ENCODE measurements at places on chromosomes 1 and 21.

DNA sequence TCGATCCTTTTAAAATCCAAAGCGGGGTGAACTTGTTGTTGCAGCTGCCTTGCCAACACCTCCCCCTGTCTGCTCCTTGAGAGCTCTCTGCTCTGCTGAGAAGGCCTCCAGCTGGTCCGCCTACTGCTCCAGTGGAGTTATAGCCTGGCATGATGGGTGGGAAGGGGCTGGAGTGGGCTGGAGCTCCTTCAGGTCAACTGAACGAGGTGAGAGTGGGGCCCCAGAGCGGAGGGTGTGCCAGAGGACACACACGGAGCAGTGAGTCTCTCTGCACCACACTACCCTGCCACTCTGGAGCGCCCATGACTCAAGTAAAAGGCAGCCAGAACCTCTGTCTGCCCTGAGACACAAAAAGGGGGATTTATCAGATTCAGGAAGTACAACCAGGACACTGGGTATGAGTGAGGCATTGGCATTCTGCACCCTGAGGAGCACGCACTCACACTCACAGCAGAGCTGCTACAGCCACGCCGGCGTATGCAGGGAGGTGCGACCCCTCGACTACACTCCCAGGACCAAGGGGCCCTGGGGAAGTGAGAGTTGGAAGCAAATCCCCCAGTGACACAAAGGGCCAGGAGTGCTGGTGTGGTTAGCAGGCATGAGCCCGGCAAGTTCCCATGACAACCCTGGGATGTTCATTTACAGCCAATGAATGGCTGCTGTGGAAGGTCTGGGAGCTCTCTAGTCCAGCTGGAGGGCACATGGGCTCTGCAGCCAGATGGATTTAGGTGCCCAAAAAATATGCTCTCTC is 28.0 kb upstream of the EVA1B start:
- DNase-seq = no peak

GRCh38 chr1:203631946-203632345 is 5.3 kb downstream of the ATP2B4 start:
- DNase-seq = no peak

- no peak for DNase-seq
These were observed 14.2 kb upstream of the BCAS2 start for GRCh38 chr1:114595602-114596001.

GRCh38 chr21:38729754-38730379 is 75.9 kb upstream of the ETS2 start:
- no peak for DNase-seq

All from HEK293T (cell line).